ENCODE measurements at places on chromosomes 3 and 15.

DNA sequence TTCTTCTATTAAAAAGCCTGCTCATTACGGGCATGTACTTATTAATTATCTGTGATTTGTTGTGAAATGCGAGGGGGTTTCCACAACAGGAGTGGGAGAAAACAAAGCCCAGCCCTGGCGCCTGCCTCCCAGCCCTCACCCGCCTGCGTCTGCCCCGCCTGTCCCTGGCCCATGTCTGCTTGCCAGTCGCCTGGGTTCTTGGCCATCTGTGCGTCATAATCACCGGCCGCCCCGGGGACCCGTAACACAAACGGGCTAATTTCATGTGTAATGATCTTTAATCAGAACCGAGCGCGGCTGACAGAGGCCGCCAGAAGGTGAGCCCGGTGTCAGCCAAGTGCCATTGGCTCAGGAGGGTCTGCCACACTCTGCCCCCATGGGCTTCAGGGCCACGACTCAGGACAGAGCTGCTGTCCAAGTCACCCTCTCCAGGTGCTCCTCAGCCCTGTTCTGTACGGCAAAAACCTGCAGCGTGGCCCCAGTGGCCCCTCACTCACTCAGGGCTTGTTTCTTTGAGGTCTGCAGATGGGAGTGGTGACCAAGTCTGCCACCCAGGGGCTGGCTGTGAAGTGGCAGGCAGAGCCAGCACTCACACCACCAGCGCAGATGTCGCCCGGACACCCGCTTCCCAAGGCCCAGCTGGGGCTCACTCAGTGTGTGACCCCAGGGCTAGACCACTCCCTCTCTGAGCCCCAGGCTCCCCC is 28.8 kb upstream of the TMEM115 start:
- DNase-seq = no peak

GRCh38 chr3:125435231-125435630 is 60.1 kb upstream of the ZNF148 start:
- no peak for DNase-seq

GRCh38 chr15:51382787-51383186 is 41.3 kb downstream of the GLDN start:
- DNase-seq = peak; percentile 28

DNA sequence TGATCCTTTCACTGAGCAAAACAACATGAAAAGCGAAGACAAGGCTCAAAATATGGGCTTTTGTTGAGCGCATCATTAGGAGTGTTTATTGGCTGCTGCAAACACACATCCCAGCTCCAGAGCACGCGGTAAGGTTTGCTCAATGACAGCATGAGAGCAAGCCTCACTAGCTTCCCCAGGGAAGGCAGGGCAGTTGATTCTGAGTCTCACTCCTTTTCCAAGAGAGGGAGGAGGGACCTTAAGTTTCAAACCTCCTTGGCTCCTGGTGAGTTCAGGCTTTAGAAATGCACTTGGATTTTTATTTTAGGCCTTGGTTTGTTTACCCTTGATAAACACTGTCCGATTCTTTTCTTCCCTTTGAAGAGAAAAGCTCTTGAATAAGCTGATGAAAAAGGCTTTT is 69.1 kb upstream of the CACNA2D3 start:
- DNase-seq = no peak

DNA sequence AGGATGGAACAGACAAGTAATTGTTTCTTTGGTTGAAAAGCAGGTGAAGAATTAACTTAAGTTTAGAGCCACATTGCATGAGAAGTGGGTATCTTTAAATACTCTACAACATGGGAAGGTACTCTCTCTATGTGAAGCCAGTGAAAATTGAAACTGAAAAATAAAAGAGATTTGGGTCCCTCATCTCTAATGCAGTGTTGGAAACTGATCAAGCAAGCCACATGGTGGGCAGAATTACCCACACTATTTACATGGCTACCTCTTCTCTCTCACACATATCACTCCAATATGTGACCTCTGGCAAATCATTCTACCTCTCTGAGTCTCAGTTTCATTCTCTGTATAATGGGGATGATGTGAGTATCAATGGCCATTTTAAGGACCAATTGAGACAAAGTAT is 339.0 kb downstream of the IL5RA start:
- DNase-seq = no peak

GRCh38 chr3:108127301-108127988 is 36.6 kb upstream of the CD47 start:
- DNase-seq = no peak

DNA sequence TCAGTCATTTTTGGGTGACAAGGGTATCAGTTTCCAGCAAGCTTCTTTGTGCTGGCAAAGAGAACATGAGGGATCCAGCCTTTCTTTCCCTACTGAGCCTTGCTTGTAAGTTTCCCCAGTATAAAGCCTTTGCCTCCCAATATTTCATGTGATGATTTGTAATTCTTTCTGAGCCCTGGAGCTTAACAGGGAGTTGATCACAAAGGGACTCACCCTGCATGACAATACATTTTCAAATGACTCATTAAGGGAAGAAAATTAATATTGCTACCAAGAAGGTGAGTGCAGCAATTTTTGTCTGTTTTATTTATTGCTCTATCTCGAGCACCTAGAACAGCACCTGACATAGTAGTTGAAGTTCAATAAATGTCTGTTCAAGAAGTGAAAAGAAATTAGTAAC is 27.7 kb downstream of the OXSM start:
- DNase-seq = no peak

- DNase-seq = no peak
These were observed 15.4 kb downstream of the CHST14 start for GRCh38 chr15:40486066-40486770.

DNA sequence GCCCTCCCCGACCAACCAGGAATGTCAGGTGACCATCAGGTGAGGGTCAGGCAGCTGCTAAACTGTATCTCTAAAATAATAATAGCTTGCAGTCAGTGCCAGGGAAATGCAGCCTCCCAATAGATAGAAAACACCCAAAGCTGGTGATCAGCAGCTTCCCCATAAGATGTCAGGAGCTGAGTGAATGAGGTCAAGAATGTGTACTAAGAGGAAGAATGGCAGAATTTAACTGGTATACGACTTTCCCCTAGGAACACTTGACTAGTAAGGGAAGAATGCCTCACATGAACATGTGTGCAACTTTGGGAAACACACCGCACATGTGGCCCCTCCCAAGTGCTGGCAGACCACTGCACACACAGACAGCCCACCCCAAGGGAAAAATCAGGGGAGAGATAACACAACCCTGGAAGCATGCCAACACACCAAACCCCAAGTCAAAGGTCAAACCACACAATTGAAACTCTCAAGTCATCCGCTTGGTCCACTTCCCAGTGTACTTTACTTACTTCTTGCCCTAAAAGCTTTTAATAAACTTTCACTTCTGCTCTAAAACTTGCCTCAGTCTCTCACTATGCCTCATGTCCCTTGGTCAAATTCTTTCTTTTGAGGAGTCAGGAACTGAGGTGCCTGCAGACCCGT is 806.5 kb downstream of the OTOL1 start:
- DNase-seq = no peak

DNA sequence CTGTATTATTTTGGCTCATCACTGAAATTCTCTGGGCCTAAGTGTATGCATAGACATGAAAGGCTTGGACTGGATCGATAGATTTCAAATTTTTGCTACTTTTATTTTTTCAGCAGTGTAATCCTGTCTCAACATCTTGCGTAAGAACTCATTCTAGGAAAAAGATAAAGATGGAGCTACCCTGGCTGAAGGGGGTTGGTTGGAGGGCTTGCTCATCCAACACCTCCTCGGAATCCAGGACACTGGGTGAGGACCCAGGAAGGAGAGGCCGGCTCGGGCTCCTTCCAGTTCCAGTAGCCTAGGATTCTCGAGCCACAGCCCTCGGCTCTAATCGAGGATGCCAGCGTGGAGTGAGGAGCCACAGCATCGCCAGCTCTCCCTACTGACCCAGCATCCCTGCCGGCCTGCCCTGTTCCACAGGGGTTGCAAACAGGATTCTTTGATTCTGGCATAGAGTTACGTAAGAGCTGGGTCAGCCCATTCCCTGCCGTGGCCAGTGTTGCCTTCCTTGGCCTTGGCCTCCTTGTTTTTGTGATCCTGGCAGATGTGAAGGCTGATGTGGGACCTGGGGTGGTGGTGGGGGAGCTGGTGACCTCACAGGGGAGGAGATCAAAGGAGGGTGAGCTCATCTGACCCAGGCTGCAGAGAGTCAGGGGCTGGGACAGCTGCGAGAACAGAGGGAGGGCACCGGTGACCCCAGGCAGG is 149.5 kb downstream of the ALDH1A2 start:
- no peak for DNase-seq

- no peak for DNase-seq
These were observed 394.3 kb upstream of the C2CD4B start for GRCh38 chr15:62559381-62559733.

DNA sequence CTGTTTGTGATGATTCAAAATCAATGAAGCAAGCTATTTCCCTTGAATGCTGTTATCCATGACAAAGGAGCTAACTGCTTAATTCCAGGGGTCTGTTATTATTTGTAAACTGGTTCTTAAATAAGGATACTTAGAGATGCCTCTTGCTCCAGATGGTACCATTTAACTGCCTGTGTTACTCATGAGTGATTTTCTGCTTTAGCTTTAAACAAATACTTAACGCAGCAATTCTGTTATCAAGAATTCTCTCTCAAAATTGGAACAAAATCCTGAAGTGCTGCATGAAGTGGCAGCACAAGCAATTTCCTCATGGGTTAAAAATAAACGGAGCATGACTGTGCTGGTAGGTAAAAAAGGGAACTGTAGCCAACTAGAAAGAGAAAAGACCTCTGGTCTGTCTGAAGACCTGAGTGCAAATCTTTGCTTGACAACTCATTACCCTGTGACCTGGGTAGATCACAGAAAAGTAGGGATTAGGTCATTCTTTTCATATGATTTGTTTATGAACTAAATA is 62.5 kb upstream of the GBE1 start:
- no peak for DNase-seq

- no peak for DNase-seq
These were observed 41.8 kb downstream of the AQR start for GRCh38 chr15:34927726-34928125.

GRCh38 chr3:18100121-18100520 is 325.0 kb downstream of the SATB1 start:
- no peak for DNase-seq

DNA sequence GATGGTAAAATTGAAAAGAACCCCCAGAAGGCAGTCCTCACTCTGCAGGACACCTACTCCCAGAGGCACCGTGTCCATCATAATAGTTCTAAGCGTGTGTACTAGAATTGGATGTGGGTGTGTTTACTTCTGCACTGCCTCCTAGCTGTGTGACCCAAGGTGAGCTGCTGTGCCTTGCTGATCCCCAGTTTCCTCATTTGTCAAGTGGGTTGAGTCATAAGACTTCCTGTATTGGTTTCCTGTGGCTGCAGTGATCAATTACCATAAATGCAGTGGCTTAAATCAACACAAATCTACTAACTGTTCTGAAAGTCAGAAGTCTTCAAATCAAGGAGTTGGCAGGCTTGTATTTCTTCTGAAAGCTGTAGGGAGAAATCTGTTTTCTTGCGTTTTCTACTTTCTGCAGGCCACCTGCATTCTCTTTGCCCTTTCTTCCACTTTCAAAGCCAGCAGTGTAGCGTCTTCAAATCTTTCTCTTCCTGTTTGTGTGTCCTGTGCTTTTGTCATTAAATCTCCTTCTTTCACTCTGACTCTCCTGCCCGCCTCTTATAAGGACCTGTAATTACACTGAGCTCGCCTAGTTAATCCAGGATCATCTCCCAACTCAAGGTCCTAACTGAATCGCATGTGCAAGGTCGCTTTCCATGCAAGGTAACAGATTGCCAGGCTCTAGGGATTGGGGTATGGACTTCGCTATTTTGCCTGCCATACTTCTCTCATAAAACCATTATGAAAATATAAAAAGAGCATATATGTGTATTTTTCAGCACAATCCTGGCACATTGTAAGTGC is 59.0 kb downstream of the RORA start:
- no peak for DNase-seq

All from SW480 (cell line).